Activated CD4-positive, CD25-positive, alpha-beta regulatory T cell (primary cell): ENCODE measurements at places on chromosomes 13 and 19.
A peak's percentile ranks its signal among the peaks of the same experiment; 100 is the strongest.

DNA sequence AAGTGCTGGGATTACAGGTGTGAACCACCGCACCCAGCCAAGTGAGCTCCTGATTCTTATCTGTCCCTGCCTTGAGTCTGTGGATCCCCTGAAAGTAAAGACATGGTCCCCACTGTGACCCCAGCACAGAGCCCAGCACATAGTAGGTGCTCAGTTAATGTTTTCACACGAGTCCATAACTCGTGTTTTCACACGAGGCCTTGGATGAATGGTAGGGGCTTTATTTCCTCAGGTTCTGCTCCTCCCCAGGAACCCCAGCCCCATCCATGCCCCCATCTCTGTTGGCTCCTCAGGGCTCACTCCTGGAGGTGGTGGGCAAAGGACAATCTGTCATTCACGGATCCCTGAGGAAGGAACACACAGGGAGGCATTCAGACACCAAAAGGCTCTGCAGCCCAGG, 23.6 kb upstream of the PDE4C start:
- DNase-seq = no peak

DNA sequence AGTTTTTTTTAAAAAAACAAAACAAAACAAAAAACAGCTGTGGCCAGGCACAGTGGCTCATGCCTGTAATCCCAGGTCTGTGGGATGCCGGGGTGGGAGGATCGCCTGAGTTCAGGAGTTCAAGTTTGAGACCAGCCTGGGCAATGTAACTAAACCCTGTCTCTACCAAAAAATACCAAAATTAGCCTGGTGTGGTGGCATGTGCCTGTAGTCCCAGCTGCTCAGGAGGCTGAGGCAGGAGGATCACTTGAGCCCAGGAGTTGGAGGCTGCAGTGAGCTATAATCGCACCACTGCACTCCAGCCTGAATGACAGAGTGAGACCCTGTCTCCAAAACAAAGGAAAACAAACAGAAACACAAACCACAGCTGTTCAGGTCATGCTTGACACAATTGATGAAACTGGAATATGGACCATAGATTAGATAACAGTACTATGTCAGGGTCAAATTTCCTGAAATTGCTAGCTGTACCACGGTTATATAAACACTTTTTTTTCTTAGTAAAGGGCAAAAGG, 6.9 kb upstream of the ANGPTL4 start:
- DNase-seq = no peak

- DNase-seq = no peak
These were observed 7.2 kb downstream of the RNASEH2B start for GRCh38 chr13:50916701-50917184.

- DNase-seq = peak; percentile 55
These were observed 62.0 kb downstream of the GPR12 start for GRCh38 chr13:26698392-26699196.

- no peak for DNase-seq
These were observed 367.9 kb downstream of the LIG4 start for GRCh38 chr13:107847406-107847805.
